ENCODE measurements at places on chromosomes 3 and 15. TPM values are rescaled to one million over a fixed set of nuclear protein-coding genes. Genes with fewer than 3 reads are reported as not detected.

The KY gene
- not detected for total RNA-seq

The CNBP gene
- 277 TPM for total RNA-seq

The PYDC2 gene
- not detected for total RNA-seq

The PLSCR5 gene
- not detected for total RNA-seq

The AMOTL2 gene
- not detected for total RNA-seq

The C3orf85 gene
- not detected for total RNA-seq

GRCh38 chr3:176584413-176585176 is 612.7 kb downstream of the TBL1XR1 start:
- no peak overlapping the region for H3K27ac ChIP-seq
- no peak overlapping the region for H3K4me3 ChIP-seq

DNA sequence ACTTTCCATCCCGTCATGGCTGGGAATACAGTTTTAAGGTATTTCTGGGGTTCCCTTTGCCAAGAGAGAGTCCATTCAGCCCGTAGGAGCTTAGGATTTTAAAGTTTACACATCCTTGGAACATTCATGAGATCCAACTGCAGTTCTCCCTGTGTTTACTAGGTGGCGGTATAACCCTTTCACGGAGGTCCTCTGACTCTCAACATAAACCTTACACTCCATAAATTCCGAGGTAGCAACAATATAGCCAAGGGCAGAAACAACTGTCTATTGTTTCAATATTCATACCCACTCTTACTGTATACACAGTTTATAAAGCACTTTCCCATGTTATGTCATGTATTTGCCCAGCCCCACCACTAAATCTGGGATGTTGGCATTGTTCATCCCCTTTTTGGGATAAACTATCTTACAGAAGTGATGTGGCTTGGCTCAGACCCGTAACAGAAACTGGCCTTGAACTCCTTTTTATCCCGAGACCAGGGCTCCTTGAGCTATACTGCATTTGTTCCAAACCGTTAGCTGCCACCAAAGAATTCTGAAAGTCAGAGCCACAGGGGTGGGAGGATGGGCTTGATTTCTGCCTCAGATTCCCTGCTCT is 69.2 kb upstream of the COL6A5 start:
- peak; percentile 76 for DNase-seq
- no peaks in the 10 kb centered on the region for H3K36me3 ChIP-seq
- H3K27me3 ChIP-seq = 0 out of 2 replicates have a peak, but pooled peaks cover 2% of the 10 kb centered on the region
- H3K4me1 ChIP-seq = no peaks in the 10 kb centered on the region
- no peak overlapping the region for H3K4me3 ChIP-seq
- no peak overlapping the region for H3K27ac ChIP-seq

DNA sequence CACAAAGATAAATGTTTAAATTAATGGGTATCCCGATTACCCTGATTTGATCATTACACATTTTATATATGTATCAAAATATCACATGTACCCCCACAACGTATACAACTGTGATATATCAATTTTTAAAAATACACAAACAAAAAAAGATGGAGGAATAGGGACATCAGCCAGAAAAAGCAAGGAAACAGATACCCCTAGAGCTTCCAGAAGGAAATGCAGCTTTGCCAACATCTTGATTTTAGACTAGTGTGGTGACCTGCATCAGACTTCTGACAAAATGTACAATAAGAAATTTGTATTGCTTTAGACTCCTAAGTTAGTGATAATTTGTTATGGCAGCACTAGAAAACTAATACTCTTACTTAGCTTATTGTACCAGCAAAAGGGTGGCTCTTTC is 483.8 kb downstream of the TUSC7 start:
- peak; percentile 46 for DNase-seq
- H3K27me3 ChIP-seq = no peaks in the 10 kb centered on the region

GRCh38 chr3:195542316-195542697 is 818 bp downstream of the PPP1R2 start:
- peak; percentile 82 for DNase-seq
- peak overlapping the region; percentile 79 for H3K27ac ChIP-seq
- peaks cover 50% of the 10 kb centered on the region for H3K4me1 ChIP-seq
- no peaks in the 10 kb centered on the region for H3K36me3 ChIP-seq
- peak overlapping the region; percentile 79 for H3K4me3 ChIP-seq
- no peaks in the 10 kb centered on the region for H3K27me3 ChIP-seq

GRCh38 chr3:37115446-37115845 is 58.9 kb downstream of the LRRFIP2 start:
- H3K36me3 ChIP-seq = no peaks in the 10 kb centered on the region
- no peaks in the 10 kb centered on the region for H3K27me3 ChIP-seq
- no peak overlapping the region for H3K27ac ChIP-seq
- no peak overlapping the region for H3K4me3 ChIP-seq

- no peak overlapping the region for H3K27ac ChIP-seq
- H3K27me3 ChIP-seq = no peaks in the 10 kb centered on the region
- peaks cover 18% of the 10 kb centered on the region for H3K4me1 ChIP-seq
- no peak overlapping the region for H3K4me3 ChIP-seq
- DNase-seq = no peak
Observed at GRCh38 chr3:141407047-141407446, 38.7 kb downstream of the ZBTB38 start.

- DNase-seq = no peak
- no peak overlapping the region for H3K4me3 ChIP-seq
- no peaks in the 10 kb centered on the region for H3K4me1 ChIP-seq
- no peak overlapping the region for H3K27ac ChIP-seq
- H3K27me3 ChIP-seq = no peaks in the 10 kb centered on the region
- no peaks in the 10 kb centered on the region for H3K36me3 ChIP-seq
Observed at GRCh38 chr3:98730338-98730737, 32.8 kb upstream of the ST3GAL6 start.

DNA sequence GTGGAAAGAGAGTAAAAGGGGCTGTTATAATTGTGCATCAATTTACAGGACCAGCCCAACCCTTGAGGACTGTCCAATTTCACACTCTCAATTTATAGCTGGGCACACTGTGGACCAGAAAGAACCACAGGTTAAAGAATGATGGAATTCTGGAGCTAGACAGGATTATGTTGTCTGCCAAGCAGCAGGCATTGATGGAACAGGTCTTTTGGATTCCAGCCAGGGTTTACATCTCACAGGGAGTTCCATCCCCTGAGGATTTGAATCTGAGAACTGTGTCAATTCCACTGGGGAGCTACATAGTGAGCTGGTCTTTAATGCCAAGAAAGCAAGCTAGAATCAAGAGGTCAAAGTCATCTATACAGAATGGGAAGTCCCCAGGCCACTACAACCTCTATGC is 389.5 kb upstream of the WNT5A start:
- no peak for DNase-seq
- no peaks in the 10 kb centered on the region for H3K36me3 ChIP-seq
- H3K27ac ChIP-seq = no peak overlapping the region
- H3K27me3 ChIP-seq = no peaks in the 10 kb centered on the region

DNA sequence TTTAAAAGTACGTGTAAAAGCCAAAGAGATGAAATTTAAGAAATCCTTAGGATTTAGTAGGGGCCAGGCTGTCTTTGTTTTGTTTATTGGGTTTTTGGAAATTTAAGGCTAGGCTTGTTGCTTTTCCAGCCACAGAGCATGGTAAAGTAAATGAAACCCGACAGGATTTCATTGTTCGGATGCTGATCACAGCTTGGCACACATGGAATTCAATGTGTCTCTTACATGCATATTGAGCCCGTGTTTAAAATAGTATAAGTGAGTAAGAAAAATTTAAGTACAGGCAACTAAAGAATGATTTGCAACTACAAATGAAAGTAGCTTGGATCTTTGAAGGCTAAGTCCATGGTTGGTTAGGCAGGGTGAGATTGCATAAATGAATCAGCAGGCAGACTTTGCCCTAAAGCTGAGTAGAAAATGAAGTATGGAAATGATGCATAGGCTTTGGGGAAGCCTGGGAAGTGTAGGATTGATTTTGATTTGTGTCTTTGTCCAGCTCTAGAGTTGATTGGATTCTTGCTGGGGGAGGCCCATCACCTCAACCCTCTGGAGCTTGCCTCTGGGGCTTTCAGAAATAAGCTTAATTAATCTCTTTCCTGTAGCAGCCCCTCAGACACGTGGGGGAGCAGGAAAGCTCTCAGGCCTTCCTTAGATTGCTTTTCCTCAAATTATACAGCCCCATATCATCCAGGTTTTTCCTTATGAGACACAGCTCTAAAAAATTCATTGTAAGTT is 68.2 kb upstream of the ADAMTSL3 start:
- H3K4me1 ChIP-seq = no peaks in the 10 kb centered on the region
- no peak overlapping the region for H3K27ac ChIP-seq
- no peak for DNase-seq
- H3K36me3 ChIP-seq = no peaks in the 10 kb centered on the region

DNA sequence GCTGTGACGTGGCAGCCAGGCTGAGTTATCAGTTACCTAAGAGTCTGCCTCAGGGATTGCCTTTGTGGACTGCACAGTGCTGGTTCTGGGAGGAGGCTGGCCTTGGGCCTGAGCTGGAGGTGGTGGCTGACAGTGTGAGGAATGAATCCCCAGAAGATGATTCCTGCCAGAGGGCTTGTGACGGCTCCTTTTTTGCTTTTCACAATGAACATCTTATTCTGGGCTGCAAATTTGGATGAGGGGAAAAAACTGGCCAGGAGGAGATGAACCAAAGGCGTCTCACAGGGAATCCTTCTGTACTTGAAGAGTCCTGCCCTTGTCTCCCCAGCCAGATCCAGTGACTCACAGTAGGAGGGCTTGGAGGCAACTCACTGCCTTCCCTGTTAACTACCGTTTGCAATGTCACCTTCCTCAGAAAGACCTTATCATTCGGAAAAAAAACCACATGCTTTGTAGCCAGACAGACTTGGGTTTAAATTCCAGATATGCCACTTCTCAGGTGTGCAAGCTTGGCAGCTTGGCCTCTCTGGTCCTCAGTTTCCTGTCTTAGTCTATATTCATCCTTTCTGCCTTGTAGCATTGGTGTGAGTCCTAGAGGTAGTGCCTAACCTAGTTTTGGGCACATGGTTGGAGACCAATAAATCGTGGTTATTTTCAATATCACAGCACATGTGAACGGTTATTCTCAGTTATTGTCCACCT is 19.1 kb downstream of the ST6GAL1 start:
- no peaks in the 10 kb centered on the region for H3K27me3 ChIP-seq
- peaks cover 29% of the 10 kb centered on the region for H3K4me1 ChIP-seq
- 0 out of 2 replicates have a peak overlapping the region, but pooled peaks have one; percentile 10 for H3K27ac ChIP-seq
- DNase-seq = no peak
- H3K4me3 ChIP-seq = no peak overlapping the region

- no peaks in the 10 kb centered on the region for H3K4me1 ChIP-seq
- no peaks in the 10 kb centered on the region for H3K36me3 ChIP-seq
- no peak overlapping the region for H3K4me3 ChIP-seq
- H3K27me3 ChIP-seq = no peaks in the 10 kb centered on the region
Observed at GRCh38 chr3:123809597-123809996, 74.5 kb downstream of the MYLK start.

Measured in Karpas-422 (cell line).